Esophagus muscularis mucosa (tissue), 4 donors: ENCODE measurements at places on chromosomes 1 and 21. TPM values are rescaled to one million over a fixed set of nuclear protein-coding genes. Genes with fewer than 3 reads are reported as not detected.

GRCh38 chr1:92419642-92420041 is 67.1 kb downstream of the GFI1 start:
- DNase-seq = no peak

- DNase-seq = no peak
Observed at GRCh38 chr1:116496380-116496779, 74.4 kb downstream of the CD58 start.

GRCh38 chr1:167791281-167792187 is 69.8 kb downstream of the MPZL1 start:
- peak; percentile 94 for DNase-seq

GRCh38 chr1:219058891-219059820 is 114.5 kb upstream of the LYPLAL1 start:
- no peak for DNase-seq

DNA sequence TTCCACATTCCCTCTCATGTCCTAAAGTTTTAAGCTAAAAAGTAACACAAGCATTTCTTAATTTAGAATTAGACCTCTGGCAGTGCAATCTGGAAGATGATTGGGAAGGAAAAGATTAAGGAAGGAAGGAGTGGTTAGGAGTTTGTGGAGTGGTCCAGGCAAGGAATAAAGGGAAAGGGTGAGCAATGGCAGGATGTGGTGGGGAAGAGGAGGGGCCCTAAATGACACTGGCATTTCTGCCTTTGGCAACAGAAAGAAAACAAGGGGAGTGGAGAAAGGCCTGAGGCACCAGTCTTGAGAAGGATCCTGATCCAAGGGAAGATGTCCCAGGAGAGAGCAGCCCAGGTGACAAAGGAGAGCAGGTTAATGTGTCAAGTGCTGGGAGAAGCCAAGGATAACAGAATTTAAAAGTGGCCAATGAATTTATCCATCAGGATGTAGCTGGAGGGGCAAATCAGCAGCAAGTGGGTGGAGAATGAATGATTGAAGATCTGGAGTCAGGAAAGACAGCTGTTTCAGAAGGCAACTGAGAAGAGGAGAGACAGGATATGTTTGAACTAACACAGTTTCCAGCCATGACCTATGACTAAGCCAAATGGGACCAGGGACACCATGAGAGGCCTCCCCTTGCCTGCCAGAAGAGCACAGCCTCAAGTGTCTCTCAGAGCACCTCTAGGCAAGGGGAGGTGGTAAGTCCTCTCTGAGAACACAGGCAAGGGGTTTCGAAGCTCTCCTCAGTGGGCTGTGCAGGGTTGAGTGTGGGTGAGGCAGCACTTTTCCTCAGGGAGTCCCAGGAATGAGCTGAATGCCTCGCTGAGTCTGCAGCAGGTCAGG is 20.9 kb upstream of the LY9 start:
- DNase-seq = peak; percentile 68

DNA sequence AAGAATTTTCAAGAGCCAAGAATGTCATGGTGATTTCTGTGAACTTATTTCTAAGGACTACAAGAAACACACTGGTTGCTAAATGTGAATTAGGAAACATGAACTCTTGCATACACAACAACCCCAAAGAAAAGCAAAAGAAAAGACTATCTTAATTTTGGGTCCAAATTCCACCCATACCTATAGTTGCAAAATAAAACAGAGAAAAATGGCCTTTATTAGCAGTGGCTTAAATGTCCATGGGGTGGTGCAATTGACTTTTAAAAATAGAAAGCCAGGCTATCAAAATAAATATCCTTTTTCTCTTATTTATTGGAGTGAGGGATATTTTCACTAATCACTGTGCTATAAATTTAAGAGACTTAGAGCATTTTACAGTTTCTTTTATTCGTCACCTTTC is 80.9 kb upstream of the DPYD start:
- no peak for DNase-seq

- DNase-seq = no peak
Observed at GRCh38 chr1:54610048-54610447, 13.3 kb downstream of the FAM151A start.

DNA sequence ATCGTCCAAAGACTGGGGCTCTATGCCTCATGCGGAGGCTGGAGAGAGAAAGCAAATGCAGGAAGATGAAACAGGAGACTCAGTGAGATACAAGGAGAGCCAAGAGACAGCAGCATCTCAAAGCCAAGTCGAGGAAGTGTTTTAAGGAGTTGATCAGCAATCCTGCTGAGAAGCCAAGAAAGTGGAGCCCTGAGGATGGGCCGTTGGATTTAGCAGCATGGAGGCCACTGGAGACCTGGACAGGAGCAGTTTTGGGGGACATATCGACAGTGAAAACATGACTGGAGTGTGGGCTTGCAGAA is 107.4 kb upstream of the ZBTB40 start:
- DNase-seq = no peak

Gene OR14K1
- total RNA-seq = not detected

- DNase-seq = no peak
Observed at GRCh38 chr1:54794451-54795355, 6.4 kb downstream of the TTC22 start.

DNA sequence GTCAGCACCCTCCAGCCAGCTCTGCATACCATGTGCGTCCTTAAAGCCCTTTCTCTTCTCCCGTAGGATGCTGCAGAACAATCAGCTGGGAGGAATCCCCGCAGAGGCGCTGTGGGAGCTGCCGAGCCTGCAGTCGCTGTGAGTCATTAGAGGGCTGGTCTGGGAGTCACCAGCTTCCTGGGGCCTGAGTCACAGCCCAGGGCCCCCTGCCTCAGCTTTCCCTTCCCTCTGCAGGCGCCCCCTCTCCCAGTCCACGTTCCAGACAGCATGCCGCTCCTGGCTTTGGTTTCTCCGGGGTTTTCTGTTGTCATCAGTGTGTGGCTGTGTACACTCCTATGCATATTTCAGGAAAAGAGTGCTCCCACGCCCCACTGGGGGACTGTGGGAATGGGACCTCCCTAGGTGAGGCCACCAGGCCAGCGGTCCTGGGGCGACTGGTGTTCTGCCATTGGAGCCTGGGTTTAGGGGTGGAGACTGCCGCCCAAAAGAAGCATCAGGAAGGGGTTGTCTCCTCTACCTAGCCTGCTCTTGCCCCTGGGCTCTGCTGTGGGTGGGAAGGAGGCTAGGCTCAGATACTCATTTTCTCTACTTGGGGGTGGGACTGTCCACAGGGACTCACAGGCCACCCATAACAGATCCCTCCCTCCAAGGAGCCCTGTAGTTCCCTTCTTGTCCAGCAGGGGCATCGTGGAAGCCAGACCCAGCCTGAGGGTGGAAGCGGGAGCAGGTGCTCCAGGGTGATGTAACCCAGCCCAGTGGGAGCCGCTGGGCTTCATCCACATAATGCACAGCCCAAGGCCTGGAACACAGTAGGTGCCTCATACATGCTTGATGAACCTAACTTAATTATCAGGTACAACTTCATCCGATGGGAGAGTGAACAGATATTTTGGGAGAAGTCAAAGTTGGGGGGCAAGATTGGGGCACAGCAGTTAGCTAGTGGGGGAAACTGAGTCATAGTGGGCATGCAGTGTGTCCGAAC is 42.5 kb downstream of the LGR6 start:
- no peak for DNase-seq

- DNase-seq = no peak
Observed at GRCh38 chr1:24955161-24955560, 25.1 kb upstream of the RUNX3 start.

GRCh38 chr1:21693732-21694131 is 24.6 kb upstream of the RAP1GAP start:
- no peak for DNase-seq

DNA sequence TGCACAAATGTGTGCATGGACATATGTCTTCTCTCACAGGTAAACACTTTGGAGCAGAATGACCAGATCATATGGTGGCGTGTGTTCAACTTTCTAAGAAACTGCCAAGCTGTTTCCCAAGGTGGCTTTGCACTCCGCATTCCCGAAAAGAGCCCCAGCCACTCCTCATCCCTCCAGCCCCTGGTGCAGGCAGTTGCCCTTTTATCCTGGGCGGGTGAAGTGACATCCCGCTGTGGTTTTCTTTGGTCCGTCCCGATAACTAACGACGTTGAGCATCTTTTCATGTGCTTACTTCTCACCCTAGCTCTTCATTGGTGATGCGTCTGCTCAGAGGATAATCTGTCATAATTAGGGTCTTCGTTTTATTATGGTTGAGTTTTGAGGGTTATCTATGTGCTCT is 612.5 kb downstream of the MATN1 start:
- DNase-seq = no peak

GRCh38 chr1:31954607-31955283 is 16.6 kb upstream of the PTP4A2 start:
- peak; percentile 94 for DNase-seq

GRCh38 chr1:221635305-221635704 is 106.6 kb downstream of the DUSP10 start:
- DNase-seq = no peak
